ENCODE measurements at places on chromosomes 12 and 14.

DNA sequence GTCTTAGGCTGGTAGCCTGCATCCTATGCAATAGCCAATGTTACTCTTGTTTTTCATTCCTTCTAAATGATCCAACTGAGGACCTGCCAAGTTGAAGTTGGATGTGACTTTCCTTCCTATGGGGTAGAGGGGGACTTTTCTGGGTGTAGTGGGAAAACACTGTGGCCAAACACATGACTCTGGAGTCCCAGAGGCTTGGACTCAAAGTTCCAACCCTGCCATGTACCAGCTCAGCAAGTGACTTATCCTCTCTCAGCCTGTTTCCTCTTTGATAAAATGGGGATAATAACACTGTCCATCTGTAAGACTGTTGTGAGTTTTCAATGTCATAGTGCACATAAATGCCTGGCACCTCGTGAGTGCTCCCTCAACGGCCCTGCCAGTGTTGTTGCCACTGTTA, 97.0 kb downstream of the ZFP36L1 start:
- DNase-seq = no peak

- DNase-seq = peak; percentile 83
Observed at GRCh38 chr14:92657457-92658142, 90.8 kb downstream of the LGMN start.

- DNase-seq = peak; percentile 89
Observed at GRCh38 chr12:122951979-122952892, 14.0 kb downstream of the ABCB9 start.

- DNase-seq = no peak
Observed at GRCh38 chr12:101470939-101471338, 4.2 kb upstream of the SPIC start.

DNA sequence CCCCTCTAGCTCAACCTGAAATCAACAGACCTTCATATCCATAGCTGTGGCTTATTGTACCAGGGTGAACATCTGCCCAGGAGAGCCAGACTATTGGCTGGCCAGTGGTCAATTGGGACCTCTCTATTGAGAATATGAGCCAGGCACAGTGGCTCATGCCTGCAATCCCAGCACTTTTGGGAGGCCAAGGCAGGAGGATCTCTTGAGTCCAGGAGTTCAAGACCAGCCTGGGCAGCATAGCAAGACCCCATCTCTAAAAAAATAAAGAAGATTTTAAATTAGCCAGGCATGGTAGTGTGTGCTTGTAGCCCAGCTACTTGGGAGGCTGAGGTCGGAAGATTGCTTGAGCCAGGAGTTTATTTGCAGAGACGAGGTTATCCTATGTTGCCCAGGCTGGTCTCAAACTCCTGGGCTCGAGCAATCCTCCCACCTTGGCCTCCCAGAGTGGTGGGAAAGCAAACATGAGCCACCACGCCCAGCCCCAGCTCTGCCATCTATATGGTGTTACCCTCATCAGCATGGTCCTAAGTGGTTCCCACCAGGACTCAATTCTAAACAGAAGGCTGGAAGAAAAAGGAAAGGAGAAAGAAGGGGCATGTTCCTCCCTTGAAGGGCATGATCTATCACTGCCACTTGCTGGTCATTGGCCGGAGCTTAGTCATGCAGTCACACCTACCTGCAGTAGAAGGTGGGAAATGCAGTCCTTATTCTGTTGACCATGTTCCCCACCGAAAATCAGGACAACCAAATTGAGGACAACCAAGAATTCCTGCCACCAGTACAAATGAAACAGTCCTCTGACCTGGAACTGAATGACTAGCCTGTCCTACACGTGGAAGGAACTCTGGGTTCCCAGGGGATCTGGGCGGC, 33.7 kb upstream of the IFT81 start:
- DNase-seq = no peak

DNA sequence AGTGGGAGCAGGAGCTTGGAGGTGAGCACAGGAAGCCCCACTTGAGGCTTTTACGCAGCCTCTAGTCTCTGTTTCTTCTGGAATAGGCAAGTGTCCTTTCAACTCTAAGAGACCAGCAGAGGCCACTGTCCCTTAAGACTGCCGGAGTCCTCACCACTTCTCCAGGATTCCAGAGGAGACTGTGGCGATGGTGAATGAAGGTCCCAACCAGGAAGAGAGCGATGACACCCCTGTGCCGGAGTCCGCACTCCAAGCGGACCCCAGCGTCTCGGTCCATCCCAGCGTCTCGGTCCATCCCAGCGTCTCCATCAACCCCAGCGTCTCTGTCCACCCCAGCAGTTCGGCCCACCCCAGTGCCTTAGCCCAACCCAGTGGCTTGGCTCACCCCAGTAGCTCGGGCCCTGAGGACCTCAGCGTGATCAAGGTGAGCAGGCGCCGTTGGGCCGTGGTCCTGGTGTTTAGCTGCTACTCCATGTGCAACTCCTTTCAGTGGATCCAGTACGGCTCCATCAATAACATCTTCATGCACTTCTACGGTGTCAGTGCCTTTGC, 442 bp downstream of the FLVCR2 start:
- no peak for DNase-seq

GRCh38 chr14:54614296-54614695, 47.4 kb downstream of the SAMD4A start:
- DNase-seq = no peak

- DNase-seq = no peak
Observed at GRCh38 chr12:27965411-27965810, 7.1 kb downstream of the PTHLH start.

DNA sequence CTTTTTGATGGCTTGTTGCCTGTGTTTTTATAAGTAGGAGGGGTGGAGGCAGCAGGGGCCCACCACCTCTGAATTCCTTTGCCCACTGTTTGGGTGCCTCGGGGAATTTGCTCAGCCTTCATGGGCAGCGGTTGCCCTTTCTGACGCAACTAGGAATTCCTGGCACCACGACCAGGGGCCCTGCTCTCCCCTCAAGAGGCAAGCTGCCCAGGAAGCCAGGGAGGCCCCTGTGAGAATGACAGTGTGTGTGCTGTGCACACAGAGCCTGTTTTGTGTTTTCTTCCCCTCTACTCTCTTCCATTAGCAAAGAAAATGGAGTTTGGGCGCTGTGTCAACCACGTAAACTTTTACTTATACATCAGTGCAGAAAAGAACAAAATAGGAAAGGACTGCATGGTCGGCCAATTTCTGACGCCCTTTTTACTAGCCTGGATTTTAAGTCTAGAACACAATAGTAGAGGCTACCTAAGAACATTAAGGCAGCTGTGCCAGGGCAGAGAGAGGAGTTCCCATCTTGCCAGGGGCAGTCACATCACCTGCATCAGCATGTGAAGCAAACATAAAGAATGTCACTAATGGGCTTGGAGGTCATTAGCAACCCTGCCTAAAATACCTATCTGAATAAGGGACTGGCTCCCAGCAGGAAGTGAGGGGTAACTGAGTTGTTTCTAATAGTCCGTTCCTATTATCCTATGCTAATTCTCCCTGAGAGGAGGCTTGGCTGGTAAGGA, 17.9 kb upstream of the PTGR2 start:
- DNase-seq = no peak

DNA sequence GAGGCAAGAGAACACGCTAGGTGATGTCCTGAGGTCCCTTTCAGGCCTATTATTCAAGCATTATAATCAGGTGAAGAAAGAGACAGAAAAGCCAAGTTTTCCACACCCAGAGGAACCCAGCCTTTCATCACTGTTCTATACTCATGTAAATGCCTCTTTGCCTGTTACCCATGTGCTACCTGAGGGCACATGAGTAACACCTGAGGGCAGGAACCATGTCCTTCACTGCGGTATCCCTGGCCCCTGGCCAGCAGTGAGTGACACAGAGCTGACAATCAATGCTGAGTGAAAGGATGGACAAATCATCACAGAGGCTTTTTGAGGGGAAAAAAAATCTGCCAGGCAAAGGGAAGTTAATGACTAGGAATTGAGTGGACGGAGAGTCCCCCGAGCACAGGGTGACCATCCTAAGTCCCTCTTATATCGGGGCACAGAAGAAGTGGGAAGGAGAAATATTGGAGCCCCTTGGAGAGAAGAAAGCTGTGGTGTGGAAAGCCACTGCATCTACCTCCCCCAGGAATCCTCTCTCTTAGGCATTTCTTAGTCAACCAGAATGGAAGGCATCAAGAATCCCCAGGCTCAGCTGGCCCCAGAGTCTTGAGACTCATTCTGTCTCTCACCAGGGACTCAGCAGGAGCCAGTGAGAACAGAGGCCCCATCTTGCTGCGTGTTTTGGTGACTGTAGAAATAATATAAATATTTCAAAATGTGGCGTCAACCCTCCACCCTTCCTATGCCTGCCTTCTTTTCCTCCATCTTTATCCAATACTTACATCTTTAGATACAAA, 212.9 kb downstream of the DPF3 start:
- DNase-seq = no peak

GRCh38 chr12:3228552-3228951, 151.4 kb downstream of the TSPAN9 start:
- no peak for DNase-seq

GRCh38 chr14:37695866-37696265, 100.4 kb downstream of the TTC6 start:
- DNase-seq = no peak

DNA sequence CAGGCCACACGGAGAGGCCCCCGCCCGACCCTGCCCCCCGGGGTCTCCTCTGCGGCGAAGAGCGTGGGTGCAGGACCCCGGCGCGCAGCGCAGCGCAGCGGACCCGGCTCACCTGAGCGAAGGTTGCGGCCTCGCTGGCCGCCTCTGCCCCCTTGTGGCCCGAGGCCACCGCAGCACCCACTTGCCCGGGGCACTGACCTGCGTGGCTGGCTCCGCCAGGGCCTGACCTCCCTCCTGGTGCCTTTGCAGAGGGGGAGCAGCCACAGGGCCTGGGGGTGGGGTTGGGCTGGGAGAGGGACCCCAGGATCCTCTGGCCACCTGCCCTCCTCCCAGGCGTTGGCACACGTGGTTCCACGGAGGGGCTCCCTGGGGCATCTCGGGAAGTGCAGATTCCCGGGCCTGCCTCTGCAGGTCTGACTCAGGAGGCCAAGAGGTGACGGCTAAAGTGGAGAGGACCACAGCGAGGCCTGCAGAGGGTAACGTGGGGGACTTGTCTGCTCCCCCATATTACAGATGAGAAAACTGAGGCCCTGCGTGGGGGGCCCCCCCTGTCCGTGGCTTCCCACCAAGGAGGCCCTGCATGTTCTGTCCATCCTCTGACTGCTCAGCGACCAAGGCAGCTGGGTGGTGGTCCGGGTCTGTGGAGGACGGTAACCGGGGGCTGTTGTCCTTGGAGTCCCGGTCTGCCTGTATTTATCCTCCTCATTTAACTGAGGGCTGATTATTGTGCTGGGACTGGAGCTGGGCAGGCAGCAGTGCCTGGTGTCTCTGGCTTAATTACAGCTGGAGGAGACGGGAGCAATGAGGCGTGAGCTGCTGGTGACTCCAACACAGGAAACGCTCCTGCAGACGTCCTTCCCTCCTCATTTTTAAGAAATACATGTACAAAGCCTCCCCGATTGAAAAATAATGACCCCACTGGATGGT, 67.9 kb upstream of the BEGAIN start:
- DNase-seq = no peak

GRCh38 chr14:37179896-37180502, 7.6 kb upstream of the SLC25A21 start:
- DNase-seq = no peak

DNA sequence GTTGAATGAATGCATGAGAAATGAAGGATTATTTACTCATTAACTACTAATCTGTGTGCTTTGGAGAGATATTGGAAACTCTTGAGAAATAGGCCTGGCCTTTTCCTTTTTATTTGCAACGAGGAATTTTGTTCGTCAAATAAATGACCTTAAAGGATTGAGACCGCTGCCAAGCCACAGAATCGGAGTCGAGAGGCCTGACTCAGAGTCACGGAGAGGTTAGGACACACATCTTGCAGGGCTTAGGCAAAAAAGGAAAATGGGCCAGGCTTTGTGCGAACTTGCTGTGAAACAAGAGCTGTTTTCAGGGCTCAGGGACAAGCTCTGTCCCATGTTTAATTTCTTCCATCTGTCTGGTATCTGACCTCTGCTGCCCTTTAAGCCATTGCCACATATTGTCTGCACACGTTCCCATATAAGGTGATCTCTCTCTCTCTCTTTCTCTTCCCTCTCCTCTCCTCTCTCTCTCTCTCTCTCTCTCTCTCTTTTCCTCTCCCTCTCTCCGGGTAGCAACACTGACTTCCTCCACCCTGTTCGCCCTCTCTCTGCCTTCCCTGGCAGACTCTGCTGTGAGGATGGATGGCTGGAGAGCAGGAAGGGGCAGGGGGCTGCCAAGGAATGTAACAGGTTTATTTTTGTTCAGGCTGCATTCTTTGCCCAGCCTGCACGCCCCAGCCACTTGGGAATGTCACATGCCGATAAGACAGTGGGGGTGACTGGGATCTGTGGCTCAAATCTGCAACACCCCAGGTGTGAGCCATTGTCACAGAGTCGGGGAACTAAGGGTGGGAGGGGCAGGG, 14.9 kb upstream of the IFT81 start:
- DNase-seq = peak; percentile 91

DNA sequence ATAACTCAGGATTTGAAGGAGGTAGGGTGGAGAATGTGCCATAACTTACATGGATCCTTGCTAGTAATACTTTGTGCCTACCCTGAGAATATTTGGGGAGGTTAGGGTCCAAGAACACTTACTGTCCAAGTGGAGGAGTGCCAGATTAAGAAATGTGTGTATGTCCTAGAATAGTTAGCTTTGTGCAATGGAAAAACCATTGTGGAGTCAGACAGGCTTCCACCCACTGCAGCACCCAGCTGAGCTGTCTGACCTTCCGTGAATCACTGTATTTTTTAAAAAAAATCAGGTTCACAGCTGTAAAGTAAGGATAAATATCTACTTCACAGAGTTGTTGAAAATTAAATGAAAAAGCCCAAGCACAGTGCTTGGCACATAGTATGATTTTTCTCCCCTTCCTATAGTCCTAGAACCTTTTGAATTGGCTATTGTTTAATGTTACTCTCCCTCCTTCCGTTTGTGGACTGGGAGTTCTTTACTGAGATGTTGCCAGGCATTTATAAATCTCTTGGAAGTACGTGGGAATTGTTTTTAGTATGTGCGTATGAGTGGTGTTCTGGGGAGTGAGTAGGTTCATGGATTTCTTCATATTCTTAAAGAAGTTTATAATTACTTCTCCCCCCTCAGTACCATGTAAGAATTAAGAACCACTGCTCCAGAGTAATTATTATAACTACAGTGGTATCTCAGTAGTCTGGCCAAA, 9.2 kb downstream of the RAB21 start:
- DNase-seq = no peak

All from suprapubic skin (tissue), 4 donors.